ENCODE measurements at places on chromosomes 7 and 10.
A peak's percentile ranks its signal among the peaks of the same experiment; 100 is the strongest.

DNA sequence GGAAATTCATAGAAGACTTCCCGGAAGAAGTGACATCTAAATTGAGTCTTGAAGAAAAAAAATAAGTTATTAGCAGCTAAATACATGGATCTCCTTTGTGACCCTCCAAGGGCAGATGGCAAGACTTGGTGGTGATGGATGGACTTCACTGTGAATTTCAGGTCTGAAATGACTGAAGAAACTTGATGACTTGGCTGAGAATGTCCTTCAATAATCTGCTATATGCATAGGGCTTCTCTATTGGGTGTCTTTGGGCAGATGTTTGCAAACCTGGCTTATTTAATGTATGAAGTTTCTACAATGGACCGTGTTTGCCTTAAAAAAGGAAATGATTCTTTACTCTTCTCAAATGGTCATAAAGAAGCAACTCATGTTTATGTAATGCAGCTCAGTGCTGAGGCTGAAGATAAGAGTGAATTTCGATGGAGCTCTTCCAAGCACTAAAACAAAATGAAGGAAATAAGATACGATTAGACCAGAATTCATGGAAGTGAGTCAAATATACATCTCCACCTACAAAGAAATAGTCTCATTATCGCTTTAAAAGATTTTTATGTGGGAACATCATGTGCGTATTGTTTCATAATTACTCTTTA, 116.6 kb upstream of the WDR11 start:
- no peak for DNase-seq

- DNase-seq, result no peak
These were observed 132.3 kb upstream of the PLXDC2 start for GRCh38 chr10:19683960-19684359.

DNA sequence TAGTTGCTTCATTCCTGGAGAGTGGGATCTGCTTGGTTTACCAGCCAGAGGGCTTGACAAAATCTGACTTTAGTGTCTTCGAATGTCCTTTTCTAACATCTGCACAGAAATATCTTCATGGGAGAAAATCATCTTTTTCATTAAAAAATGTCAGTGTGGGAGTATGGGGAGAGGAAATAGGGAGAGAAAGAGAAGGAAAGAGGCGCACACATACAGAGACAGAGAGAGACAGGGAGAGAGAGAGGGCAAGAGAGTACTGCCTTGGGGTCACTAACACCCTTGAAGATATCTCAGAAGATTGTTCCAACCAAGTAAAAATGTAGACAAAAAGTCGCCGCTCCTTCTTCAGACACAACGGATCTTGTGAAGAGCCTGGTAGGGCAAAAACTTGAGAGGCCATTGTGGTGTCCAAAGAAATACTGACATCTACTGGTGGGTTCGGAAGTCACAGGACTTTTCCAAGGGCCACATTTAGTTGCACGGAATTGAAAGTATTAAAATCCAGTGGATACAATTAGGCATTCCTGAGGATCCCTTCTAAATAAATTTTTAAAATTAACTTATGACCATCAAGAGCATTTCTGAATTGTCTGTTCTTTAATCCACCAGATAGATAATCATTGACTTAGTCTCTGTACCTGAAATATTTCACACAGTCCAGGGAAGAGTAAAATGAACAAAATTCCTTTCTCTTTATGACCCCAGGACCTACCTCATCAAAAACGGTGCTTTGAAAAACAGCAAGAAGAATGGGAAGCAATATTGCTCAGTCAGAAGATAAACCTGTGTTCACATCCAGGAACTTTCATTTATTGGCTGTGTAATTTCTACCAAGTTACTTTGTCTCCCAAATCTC, 29.7 kb downstream of the VIM start:
- peak; percentile 3 for DNase-seq

DNA sequence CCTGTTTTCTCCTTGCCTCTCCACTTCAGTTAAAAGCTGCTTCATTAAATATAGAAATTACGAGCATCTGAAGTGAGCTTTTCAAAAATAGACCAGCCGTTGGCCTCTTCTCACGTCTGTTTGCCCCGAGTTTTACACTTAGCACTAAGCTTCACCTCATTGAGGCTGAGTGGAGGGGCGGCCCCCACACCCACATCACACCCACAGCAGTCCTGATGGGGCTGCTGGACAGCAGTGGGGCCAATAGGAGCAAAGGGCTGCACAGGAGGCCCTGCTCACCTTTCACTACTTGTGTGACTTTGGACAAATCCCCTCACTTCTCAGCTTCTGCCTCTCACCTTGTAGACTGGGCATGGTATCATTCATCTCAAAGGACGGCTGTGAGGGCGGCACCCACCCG, 677.8 kb downstream of the SDK1 start:
- DNase-seq, result no peak

DNA sequence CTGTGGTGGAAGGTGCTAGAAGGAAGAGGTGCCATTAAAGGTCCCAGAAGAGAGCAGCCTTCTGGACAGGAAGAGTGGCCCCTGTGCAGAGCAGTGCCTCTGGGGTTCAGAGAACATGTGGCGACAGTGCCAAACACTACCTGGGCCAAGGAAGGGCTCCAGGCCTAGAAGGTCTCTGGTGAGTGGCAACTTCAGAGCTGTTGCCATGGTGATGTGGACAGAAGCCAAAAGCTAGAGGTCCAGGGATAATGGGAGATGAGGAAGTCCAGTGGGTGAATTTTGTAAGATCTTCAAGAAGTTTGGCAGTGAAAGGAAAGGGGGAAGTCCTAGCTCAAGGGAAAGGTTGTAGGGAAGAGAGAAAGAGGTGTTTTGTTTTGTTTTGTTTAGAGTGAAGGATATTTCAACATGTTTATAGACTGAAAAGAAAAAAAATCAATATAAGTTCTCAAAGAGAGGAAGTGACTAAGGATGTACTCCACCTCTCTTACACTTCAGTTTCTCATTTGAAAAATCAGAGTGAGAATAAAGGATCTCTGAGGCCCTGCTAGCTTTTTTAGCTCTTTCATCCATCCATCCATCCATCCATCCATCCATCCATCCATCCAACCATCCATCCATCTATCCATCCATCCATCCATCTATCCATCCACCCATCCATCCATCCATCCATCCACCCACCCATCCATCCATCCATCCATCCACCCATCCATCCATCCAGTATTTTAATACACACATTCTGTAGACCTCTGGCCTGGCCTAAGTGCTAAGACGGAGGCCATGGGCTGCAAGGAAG, 77.1 kb upstream of the DUSP5 start:
- DNase-seq, result no peak

DNA sequence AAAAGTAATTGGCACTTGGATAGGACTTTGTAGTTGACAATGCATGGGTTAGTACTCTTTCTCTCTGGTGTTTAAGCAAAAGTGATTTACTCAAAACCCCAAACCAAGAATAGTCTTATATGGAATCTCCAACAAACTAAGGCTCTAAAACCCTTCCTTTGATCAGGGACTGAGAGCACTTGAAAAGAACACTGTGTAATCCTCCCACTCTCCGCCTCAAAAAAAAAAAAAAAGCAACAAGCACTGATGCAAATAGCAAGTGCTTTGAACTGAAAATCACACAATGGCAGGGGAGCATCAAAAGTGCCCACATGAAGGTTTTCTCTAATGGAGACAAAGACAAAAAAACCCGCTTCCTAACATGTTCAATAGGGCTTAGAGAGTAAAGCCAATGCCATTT, 467.9 kb upstream of the AUTS2 start:
- no peak for DNase-seq

DNA sequence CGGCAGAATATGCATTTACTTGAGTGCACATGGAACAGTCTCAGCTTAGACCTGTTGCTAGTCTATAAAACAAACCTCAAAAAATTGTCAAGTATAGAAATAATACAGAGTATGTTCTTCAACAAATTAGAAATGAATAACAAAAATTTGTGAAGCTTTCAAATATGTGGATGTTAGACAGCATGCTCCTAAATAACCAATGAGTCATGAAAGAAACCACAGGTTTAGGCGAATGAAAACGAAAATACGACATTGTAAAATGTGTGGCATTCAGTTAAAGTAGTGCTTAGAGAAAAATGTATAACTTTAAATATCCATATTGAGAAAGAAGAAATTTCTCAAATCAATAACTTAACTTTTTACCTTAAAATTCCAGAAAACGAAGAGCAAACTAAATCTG, 760.0 kb upstream of the SORCS1 start:
- DNase-seq, result no peak

DNA sequence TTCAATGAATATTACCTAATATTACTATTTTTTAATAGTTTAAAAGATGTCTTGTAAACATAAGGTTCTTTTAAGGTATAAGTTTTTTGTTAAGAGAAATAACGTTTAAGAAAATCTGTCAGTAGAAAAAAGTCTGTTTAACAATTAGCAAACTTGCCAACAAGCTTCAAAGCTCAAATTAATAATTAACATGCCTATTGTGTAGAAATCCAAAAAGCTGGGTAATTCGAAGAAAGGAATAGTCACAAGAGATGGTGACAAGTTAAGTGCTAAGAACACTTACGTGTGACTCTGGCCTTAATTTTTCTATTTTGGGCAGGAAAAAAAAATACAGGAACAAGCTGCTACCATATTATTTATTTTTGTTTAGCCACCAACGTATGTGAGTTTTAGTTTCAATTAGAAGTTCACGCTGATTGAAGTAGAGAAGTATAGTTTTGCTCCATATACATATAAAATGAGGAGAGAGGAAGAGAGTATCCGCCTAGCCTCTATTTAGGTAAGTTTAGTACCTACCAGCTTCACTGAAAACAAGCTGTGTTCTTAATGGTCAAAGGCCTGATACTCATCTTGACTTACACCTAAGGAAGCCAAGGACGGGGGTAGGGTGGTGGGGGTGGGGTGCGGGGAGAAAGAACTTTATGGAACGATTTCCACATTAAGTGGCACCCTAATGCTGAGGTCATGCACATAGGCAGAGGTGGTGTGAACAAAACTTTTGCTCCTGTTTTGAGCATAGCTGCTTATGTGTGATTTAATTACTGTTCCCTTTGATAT, 43.4 kb upstream of the AGBL3 start:
- DNase-seq, result no peak

GRCh38 chr10:10730471-10731043, 287.1 kb upstream of the CELF2 start:
- DNase-seq, result no peak
